ENCODE measurements at places on chromosomes 4 and X.

DNA sequence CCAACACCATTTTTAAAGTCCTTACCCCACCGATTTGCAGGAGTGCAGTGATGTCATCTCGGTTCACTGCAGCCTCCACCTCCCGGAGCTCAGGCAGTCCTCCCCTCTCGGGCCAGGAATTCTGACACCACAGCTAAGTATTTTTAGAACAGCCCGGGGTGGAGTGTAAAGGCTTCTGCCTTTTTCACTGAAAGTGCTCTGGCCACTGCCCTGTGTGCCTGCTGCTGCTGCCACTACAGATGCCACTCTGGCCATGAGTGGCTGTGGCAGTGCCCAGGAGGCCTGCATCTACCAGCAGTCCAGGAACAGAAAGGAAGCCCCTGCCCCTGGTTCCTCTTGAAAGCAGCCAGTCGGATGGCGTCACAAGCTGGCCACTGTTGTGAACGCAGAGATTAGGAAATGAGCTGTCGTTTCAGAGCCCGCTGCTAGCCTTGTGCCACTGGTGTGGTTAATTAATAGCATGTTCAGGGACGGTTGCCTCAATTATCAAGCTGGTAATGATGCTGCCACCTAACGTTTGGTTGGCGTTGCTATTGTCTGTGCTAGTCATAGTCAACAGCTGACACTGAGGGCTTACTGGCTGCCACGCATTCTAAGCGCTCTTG, 23.6 kb upstream of the TBC1D14 start:
- DNase-seq, result no peak

DNA sequence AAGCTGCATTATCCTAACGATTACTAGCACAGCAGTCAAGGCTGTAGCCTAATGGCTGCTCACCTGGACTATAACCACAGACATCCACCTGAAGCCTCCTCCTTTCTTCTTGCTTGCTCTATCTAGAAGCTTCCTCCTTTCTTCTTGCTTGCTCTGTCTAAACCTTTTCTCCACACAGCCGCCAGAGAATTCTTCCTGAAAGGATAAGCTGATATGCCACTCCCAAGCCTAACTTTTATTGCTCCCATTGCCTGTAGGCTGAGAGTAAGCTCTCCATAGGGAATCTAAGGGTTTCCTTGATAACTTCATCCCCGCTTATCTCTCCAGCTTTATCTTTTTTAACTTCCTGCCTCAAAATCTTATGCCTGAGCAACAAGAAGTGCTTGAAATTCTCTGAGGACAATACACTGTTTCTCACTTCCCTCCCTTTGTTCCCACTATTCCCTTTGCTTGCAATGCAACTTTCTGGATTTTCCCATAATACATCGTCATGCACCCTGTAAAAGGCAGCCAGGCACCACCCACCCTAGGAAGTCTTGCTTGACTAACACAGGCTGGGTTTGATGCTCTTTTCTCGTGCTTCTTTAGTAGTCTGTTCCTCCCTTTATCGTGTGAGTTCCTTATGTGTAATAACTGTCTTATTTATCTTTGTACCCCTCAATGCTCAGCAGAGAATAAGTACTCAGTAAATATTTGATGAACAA, 1.4 kb upstream of the LRIT3 start:
- DNase-seq, result no peak

DNA sequence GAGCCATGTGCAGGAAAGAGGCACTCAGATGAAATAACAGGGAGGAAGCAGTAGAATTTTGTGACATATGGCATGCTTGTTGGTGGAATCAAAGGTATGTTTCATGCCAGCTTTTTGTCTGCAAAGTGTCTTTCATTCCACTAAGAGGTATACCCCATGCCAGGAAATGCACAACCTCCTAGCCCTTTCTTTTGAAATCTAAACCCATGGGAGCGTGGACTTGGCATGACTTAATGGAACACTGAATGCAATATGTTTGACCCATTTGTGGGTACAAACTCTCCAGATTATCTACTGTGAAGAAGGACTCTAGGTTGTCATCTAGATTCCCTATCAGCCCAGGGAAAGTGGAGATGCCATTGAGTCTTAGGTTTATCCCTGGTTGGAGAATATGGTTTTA, 338.3 kb upstream of the TEX13C start:
- DNase-seq, result no peak

DNA sequence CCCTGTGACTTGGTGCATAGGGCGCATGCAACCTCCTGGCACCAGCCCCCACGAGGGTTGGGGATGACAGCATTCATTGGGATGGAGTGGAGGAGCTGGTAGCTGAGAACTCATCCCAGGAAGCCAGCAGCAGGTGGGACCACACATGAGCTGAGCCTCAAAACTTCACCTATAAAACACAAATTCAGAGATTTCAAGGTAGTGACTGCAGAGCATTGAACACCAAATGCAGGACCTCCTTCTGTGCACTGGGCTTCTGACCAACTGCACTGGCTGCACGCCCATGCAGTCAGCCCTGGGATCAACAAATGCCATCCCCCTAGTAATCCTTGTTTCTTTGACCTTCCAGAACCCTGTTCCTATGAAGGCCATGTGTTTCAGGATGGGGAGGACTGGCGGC, 197.8 kb downstream of the FRAS1 start:
- no peak for DNase-seq

- no peak for DNase-seq
Observed at GRCh38 chr4:149017002-149017734, 575.0 kb upstream of the NR3C2 start.

DNA sequence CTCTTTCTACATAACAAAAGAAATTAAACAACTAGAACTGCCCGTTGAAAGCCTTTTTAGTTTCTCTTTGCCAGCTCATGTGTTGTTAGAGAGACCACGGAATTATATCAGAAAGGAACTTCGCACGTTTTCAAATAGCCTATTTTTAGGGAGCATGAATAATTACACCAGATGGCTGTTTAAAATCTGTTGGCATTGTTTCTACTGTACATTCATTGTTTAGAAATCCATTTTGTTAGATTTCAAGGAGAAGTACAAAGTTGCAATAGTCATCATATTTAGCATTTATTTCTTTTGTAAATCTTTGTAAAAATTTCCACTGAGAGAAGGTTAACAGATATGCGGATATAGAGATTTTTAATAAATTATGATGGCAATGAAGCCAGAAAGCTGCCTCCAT, 403.0 kb upstream of the HS3ST1 start:
- no peak for DNase-seq

DNA sequence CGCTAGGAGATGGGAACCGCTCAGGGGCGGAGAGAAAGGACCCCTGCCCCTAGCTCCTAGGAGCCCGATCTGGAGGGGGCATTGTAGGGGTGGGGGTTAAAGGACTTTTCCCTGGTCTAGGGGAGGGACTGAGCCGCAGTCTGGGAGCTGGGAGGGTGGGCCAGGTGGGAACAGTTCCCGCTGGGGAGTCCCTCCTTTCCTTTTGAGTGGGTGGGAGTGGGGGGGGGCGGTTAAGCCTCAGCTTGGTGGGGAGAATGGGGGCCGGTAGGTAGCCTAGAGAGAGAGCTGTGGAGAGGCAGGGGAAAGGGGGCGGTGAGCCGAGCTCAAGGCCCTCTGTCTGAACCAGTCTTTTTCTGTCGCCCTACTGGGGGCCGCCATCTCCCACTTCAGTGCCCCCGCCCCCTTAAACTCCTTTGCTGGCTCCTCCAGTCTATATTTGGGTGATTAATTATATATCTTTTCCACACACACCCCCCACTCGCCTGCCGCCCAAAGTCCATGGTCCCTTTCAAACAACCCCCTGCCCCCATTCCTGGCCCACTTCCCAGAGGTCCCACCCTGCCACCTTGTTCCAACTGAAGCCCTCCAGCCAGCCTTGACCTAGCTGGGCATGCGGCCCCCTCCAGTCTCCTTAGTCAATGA, 822 bp downstream of the ZNF275 start:
- no peak for DNase-seq

GRCh38 chrX:109928596-109929335, 74.1 kb upstream of the TMEM164 start:
- DNase-seq, result no peak

- no peak for DNase-seq
Observed at GRCh38 chrX:17081511-17081910, 135.1 kb downstream of the REPS2 start.

- no peak for DNase-seq
Observed at GRCh38 chrX:150465881-150466775, 102.3 kb upstream of the MTM1 start.

GRCh38 chr4:108433832-108434231, 186.5 kb upstream of the RPL34 start:
- DNase-seq, result no peak

DNA sequence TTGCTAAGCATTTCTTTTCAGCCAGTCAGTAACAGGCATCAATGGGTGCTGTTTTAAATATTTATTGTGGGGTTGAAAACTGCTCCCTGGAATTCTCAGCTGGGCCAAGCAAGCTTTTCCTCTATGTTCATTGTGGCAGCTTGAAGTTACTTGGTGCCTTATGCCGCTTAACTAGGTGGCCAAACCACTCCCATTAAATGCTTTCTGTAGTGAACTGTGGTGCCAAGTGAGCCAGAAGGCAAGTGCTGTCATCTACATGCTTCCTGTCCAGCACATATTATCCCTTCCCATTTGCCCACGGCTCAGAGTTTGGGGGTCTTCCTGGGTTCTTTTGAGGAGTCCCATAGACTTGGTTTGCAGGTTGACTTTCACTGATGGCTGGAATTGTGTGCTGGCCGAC, 64.8 kb downstream of the TAB3 start:
- DNase-seq, result no peak

DNA sequence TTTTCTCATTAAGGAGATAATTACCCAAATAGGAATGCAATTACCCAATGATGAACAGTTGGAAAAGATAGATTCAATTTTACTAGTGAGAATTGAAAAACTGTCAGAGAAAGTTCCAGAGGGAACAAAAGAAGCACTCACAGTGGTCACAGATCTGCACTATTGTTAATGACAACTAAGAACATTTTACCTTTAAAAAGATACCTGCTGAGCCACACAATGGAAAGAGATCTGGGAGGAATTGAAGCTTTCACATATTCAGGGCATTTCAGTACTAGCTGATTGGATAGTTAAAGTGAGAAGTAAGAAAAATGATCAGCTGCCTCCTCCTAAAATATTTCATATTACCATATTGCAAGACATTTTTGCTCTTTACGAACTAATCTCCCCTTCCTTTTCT, 1822.2 kb downstream of the STIM2 start:
- no peak for DNase-seq

GRCh38 chrX:48165241-48165640, 31.4 kb downstream of the SSX5 start:
- no peak for DNase-seq

DNA sequence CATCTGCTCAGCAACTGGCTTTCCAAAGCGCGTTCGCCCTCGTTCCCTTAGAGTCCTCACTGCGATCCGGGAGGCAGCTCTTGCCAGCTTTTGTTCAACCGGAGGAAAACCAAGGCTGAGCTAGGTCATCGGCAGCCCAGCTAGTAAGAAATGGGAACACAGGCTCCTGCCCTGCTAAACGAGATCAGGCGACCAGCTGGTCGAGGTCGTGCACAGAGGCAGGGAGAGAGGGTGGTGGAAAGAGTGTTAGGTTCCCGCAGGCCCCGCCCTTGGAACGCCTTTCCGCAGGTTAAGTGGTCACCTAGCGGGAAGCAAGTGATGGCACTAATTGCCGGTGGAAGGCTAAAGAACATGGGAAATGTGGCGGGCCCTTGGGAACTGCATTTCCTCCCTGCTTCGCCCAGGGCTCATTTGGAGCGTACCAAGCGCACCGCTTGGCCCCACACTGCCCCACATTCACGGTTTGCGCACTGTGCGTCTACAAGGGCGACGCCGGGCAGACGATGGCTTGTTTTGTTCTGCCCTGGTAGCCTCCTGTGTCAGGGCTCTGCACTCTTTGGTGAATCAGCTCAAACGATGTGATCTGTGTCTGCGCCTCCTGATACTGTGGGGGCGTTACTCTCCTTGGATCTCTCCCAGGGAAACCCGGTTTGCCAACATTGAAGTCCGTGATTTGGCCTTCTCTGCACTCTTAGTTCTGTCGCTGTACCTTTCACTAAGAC, 7.2 kb upstream of the PRDM8 start:
- no peak for DNase-seq

DNA sequence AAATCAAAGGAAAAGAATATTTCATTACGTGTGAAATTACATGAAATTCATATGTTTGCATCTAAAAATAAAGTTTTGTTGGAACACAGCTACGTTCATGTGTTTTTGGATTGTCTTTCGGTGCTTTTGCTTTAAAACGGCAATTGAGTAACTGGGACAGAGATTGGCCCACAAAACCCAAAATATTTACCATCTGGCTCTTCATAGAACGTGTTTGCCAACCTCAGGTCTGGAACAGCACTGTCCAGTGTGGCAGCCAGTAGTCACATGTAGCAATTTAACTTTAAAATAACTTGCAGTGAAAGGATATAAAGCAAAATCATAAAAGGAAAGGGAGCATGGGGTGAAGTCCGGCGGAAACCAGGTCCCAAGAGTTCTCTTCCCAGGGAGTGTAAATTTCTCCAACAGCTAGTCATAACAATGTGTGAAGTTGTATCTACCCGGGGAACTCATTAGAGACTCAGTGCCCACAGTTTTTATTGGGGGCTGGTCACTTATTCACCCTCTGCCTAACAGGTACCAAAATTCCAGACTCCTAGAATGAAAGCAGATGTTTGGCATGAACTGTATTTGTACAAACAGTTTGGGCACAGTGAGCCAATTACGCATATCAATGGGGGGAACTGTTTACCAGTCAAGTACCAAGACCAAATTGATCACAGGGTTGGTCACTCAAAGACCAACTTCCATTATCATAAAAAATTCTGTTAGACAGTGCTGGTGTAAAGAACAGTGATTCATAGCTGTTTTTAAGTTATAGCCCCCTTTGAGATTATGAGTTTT, 10.3 kb downstream of the OCIAD1 start:
- DNase-seq, result no peak

DNA sequence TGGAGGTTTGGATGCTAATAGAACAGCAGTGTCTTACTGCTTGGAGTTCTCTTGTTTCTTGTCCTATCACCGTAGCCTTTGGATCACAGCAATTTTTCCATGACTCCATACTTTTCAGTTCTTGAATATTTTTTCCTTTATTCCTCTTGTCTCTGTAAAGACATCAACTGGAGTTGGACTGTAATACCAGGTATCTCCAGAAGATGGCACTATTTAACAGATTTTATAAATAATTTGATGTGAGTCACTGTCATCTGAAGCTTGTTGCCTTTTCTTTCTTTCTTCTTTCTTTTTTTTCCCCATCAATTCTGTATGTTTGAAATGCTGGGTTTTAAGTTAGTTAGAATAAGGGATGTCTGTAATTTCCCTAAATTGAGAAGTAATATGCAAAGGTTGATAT, 24.1 kb downstream of the HPRT1 start:
- DNase-seq, result no peak

DNA sequence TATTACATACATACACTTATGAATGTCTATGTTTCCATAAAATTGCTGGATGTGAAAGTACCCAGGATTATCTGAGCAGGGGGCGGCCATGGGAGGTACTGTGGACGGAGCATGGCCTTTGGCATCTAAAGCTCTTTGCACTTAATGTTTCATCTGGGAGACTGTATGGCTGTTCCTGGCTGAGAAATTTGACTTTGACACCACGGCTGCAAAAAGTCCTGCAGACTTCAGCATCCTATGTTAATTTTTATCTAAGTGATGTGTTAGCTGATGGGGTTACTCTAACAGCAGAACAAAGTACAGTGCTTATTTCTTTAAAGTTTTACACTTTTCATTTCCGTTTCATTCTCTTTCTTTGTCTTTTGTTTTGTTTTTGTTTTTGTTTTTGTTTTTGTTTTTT, 139.8 kb upstream of the STX18 start:
- no peak for DNase-seq

- DNase-seq, result no peak
Observed at GRCh38 chr4:154854362-154854761, 73.3 kb downstream of the RBM46 start.

All from activated CD4-positive, CD25-positive, alpha-beta regulatory T cell treated with anti-CD3 and anti-CD28 coated beads, Interleukin-2, amount 50 U/mL, for 16 hours (primary cell).